ENCODE measurements at places on chromosomes 6 and 20.

DNA sequence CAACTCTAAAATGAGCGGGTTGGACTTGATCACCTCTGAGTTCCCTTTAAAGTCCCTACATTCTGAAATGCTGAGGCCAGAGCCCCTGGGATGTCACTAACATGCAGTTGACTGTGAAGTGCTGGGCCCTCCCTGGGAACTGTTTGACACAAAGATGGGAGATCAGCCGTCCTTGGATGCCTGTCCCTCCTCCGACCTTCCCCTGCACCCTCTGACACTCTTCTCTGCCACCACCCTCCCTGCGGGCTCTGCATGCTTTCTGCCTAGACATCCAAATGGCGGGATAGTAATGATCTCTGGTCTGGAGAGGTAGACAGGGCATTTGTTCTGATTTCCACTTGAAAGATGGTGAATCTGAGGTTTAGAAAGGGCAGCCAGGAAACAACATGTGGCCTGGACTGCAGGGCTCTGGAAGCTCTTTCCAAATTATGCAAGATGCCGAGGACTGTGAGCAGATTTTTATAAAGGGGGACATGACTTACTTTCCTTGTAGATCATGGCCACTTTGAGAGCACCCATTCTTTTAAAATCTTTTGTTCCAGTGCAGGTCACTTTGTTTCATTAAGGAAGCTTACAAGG lies 113.2 kb downstream of the ZDHHC14 start:
- no peak for DNase-seq

DNA sequence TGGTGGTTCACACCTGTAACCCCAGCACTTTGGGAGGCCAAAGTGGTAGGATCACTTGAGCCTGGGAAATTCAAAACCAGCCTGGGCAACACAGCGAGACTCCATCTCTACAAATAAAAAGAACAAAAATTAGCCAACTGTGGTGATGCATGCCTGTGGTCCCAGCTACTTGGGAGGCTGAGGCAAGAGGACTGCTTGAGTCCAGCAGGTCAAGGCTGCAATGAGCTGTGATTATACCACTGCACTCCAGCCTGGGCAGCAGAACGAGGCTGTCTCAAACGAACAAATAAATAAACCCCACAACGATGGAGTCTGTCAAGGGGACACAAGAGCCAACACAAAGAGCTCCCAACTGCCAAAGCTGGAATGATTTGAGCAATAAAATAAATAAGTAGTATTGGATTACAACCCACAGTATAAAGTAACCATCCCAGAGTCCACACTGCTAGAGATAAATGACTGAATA lies 13.5 kb downstream of the ZMYND8 start:
- no peak for DNase-seq

- DNase-seq, result peak; percentile 73
These were observed 3.3 kb upstream of the RAET1G start for GRCh38 chr6:149925974-149926777.

GRCh38 chr20:11454966-11455799 lies 462.5 kb upstream of the BTBD3 start:
- DNase-seq, result peak; percentile 57

- DNase-seq, result no peak
These were observed 36.7 kb upstream of the ASXL1 start for GRCh38 chr20:32321390-32321789.
